ENCODE measurements at places on chromosomes 11 and 22.

GRCh38 chr11:68412593-68413475 lies 47.7 kb upstream of the PPP6R3 start:
- no peak for DNase-seq

DNA sequence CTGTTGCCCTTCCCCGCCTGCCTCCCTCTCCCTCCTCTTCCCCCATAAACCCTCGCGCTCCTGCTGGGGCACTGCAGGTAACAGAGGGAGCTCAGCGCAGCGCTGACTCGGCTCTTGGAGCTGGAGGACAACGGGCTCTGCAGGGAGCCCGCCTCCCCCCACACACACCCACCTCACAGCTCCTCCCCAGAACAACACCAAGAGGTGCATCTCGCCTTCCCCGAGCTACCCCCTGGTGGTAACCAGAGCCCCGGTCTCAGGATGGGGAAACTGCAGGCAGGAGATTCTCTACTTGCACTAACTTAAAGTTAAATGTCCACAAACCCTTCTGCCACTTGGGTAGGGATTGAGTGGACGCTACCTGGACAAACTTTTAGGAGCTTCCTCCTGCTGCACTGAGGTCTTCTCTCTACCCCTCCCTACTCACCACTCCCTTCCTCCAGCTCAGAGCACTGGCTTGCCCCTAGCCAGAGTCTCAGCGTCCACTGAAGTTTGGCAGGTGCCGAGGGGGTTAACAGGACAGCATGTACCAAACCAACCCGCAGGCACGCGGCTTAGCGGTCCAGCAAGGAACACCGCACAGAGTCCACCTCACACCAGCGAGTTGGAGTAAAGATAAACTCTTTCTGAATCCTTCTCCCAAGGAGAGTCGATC lies 4.0 kb upstream of the SCN4B start:
- DNase-seq, result no peak

DNA sequence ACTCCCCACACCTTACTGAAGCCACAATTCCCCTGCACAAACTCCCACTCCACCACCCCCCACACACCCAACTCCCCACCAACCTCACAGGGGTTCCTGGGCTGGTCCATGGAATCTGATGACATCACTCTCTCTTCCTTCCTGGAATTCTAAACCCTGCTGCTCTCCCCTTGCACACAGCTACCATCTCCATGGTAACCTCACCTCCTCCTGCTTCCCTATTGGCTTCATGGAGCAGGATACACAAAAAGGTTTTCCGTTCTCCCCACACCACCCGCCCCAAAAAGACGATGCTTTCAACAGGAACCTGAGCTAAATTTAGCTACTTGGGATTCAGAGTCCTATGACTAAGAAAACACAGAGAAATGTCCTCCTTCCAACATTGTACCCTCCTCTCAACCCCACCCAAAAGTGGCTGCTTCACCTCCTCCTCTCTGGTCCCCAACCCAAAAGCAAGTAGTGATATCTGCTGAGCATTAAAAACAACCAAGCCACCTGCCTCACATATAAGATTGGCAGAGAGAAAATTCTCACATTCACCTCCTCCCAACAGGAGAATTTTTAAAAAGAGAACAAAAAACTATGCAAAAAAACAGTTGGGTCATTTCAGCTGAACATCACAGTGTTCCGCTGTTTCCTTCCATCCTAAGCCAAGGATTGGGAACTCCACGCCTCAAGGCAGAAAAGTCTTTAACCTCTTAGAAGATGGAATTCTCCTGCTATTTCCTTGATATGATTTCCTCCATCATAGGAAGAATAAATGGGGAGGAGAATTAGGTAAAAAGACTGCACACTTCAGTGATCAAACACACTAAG lies 66.9 kb downstream of the RBFOX2 start:
- no peak for DNase-seq

DNA sequence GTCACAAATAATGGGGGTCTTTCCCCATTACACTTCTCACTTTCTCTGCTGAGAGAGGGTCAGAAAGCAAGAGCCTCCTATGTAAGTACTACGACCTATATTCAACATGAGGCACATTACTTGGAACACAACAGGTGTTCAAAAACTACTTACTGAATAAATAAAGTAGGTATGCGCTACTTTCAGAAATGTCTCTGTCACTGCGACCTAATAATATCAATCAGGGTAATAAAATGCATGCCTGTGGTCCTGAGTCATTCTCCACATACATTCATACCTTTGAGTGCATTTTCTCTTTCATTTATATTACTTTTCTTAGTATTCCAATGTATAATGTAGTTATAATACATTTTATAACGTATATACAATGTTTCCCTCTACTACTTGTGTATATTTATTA lies 838.9 kb downstream of the DLG2 start:
- no peak for DNase-seq

DNA sequence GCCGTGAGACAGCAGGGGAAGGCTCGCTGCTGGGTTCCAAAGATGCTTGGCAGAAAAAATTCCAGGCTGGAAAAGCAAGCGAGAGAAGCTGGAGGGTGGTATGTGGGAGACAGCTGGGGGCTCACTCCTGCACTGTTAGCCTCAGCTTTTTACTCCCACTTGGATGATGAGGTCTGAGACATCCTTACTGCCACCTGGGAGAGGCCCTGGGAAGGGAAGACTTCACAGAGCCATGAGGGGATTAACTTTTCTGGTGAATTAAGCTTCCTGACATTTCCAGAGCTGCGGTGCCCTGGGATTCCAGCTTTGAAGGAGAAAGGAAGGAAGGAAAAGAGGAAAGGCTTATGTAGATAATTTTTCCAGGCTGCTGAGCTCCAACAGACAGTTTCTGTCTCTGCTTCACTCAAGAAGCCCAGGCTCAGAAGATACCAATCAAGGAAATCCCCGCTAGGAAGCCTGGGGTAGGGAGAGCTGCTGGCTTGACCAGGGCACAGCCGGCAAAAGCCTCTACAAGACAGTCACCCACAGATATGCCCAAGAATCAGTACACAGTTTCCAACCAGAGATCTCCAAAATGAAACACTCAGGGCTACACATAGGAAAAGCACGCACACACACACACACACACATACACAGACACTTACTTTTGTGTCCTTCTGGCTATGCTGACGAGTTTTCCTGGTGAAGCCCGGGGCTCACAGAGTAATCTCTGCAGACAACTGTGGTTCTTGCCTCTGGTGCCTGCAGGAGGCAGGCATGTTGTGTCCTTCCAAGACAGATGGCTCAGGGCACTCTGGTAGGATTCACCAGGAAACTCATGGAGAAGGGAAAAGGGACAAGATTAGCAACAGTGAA lies 907 bp downstream of the MCHR1 start:
- DNase-seq, result no peak

DNA sequence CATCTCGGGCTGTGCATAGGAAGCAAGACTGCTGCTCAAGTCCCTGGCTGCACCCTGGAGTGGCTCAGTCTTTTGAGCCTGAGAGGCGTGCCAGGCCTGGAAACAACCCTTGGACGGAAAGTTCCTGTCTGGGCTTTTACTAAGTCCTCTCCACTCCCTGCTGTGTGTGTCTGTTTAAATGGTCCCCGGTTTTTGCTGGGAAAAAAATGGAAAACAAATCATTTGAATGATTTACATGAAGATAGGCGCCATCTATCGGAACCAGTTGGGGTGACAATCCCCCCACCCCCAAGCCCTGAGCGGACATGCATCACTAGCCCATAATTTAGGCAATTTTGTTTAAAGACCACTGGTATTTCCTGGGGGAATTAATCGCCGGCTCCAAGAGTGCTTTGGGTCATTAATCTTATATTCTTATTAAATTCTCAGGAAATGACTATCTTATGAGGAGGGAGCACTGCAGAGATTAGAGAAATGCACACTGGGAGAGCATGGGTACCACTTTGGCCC lies 2.7 kb upstream of the GAB2 start:
- no peak for DNase-seq
